ENCODE measurements at places on chromosomes 12 and 14. TPM values are rescaled to one million over a fixed set of nuclear protein-coding genes. Genes with fewer than 3 reads are reported as not detected.

CPNE6 gene
- 0.28 TPM for total RNA-seq

- DNase-seq = no peak
Measured at GRCh38 chr14:63543826-63544406, 739 bp upstream of the PPP2R5E start.

- peak; percentile 50 for DNase-seq
Measured at GRCh38 chr12:92363295-92364146, 217.9 kb upstream of the BTG1 start.

- no peak for DNase-seq
Measured at GRCh38 chr14:27243365-27243764, 645.5 kb upstream of the NOVA1 start.

KCNJ8 gene
- total RNA-seq = 2.4 TPM

- no peak for DNase-seq
Measured at GRCh38 chr12:131390412-131391334, 320.2 kb upstream of the SFSWAP start.

GRCh38 chr12:587132-588023, 75.9 kb downstream of the NINJ2 start:
- no peak for DNase-seq

SMIM41 gene
- not detected for total RNA-seq

DNA sequence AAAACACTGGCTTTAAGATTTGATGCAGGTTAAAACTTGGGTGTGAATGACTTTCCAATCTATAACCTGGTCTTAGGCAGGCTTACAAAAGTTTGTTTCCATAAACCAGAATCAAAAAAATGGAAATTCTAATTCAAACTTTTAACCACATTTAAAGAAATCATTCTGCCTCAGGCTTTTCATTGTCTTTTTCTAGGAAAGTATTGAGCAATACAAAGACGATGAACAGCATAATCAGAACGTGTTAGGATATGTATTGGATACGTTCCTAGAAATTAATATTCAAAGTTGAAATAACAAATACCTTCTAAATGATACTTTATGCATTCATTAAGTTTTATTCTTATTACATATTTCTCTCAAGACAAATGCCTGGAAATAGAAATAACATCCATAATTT, 172.9 kb downstream of the CEP128 start:
- DNase-seq = no peak

DNA sequence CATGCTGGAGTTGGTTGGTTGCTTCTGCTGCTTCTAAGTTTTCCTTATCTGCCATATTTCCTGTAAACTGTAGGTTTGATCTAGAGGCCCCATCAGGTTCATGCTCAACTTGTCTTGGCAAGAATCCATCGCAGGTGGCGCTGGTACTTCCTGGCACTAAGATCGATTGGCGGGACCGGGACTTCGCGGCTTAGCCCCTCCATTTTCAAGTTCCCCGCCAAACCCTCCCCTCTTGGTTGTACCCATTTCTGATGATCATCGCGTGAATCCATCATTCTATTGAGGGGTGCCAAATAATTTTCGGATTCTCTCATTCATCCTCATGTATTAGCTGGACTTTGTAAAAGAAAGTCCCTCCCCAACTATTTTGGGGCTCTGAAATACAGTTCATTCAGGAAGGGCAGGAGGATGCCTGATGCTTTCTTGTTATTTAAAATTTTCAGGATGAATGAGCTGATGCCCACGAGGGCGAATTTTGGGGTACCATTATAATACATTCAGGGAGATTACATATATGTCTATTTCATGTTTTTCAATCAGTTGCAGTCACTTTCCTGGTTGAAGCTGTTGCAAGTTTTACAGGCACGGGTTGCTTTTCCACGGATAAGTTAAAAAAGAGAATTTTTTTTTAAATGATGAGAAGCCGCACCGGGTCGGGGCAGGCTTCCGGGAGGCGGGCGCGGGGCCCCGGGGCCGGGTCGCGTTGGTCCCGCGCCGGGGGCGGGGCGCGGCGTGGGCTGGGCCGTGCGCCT, 395 bp upstream of the BRI3BP start:
- peak; percentile 86 for DNase-seq

- DNase-seq = peak; percentile 72
Measured at GRCh38 chr14:104795781-104796686, 486 bp upstream of the AKT1 start.

DNA sequence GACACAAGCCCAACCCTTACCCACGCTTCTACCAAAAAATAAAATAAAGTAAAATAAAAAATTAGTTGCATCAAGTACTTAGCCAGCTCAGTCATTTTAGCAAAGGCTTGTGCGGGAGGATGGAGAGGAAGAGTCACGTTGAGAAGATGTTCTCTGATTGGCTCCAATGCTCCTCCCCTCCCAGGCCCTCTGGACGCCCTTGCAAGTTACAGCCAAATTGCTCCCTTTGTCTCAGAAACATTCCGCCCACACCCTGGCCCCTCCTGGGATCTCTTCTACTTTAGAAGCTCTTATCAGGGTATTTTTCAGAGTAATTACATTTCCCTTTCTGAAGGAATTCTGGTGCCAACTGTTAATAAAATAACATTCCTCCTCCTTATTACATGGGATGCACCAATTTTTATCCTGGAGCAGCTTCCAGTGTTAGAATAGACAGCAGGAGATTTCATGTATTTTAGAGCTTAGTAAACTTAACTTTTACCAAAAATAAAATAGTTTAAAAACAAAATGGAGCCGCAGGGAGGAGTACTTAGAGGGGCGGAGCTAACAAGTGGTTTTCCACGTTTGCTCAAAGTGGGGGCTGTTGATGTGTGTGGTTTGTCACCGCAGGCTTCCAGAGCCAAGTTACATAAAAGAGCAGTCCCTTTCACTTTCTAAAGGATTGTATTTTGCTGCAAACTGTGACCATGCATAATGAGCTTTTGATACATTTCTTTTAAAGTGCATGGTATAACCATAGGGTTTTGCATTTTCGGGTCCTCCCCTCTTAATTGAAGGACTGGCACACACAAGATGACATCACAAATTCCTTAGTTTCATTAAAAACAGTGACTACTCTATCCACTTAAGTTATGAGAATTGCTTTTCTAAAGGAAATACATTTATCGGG, 71.7 kb upstream of the RAP1B start:
- peak; percentile 31 for DNase-seq

GRCh38 chr14:100608586-100609330, 21.5 kb upstream of the BEGAIN start:
- DNase-seq = no peak

FERMT2 gene
- total RNA-seq = 32.4 TPM

GRCh38 chr14:101179691-101180211, 276.2 kb upstream of the RTL1 start:
- no peak for DNase-seq

DNA sequence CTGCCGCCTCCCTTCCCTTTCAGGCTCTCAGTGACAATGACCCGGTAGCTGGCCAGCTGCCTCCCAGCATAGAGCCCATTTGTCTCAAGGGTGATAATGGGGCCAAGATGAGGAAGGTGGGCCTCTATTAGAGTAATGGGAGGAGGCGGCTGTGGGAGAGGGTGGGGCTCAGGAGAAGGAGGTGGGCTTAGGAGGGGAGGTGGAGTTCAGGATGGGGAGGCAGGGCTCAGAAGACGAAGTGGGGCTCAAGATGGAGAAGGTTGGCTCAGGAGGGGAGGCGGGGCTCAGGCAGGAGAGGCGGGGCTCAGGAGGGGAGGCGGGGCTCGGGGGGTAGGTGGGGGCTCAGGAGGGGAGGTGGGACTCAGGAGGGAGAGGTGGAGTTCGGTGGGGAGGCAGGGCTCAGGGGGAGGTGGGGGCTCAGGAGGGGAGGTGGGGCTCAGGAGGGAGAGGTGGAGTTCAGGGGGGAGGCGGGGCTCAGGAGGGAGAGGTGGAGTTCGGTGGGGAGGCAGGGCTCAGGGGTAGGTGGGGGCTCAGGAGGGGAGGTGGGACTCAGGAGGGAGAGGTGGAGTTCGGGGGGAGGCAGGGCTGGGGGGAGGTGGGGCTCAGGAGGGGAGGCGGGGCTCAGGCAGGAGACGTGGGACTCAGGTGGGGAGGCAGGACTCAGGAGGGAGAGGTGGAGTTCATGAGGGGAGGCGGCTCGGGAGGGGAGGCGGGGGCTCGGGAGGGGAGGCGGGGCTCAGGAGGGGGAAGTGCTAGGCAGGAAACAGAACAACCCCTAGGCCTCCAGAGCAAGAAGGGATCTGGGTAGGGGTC, 36.8 kb downstream of the IQSEC3 start:
- no peak for DNase-seq

DNA sequence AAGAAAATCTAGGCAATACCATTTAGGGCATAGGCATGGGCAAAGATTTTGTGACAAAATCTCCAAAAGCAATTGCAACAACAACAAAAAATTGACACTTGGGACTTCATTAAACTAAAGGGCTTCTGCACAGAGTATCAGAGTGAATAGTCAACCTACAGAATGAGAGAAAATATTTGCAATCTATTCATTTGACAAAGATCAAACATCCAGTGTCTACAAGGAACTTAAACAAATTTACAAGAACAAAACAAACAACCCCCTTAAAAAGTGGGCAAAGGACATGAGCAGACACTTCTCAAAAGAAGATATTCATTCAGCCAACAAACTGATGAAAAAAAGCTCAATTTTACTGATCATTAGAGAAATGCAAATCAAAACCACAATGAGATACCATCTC, 44.1 kb upstream of the PZP start:
- DNase-seq = no peak

GRCh38 chr12:87848248-87848868, 180.8 kb downstream of the C12orf50 start:
- DNase-seq = no peak

VRK1 gene
- total RNA-seq = 14.6 TPM

DNA sequence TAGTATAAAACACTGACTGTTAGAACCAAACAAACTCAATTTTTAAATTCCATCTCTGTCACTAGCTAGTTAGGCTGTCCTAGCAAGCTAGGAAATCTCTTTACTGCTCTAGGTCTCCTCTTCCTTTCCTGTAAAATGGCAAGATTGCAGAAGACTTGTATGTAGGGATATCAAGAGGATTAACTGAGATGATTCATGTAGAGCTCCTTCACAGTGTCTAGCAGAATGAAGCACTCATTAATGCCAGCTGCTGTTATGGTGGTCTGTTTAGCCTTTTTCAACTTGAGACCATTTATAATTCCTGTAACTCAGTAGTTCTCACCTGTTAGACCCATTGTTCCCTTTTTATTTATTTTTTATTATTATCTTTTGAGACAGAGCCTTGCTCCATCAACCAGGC, 67.8 kb upstream of the KCNH3 start:
- no peak for DNase-seq

AICDA gene
- total RNA-seq = not detected

GRCh38 chr14:89231426-89232113, 185.5 kb downstream of the FOXN3 start:
- DNase-seq = no peak

TAS2R50 gene
- 1.6 TPM for total RNA-seq

DNA sequence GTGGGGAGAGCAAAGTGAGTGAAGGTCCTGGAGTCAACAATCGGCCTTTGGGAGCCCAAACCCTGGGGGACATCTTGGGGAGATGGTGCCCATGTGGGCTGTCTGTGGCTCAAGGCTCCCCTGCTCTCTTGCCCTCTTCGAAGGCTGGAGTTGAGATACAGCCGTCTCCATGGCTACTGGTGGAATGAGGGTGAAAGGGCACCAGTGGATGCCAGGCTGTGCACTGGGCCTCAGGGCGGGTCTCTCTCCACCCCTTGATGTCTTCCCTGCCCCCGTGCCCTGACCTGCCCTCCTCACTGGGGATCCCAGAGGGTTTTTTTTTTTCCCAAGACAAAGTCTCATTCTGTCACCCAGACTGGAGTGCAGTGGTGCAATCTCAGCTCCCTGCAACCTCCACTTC, 2.0 kb upstream of the ANKRD9 start:
- peak; percentile 71 for DNase-seq

DNA sequence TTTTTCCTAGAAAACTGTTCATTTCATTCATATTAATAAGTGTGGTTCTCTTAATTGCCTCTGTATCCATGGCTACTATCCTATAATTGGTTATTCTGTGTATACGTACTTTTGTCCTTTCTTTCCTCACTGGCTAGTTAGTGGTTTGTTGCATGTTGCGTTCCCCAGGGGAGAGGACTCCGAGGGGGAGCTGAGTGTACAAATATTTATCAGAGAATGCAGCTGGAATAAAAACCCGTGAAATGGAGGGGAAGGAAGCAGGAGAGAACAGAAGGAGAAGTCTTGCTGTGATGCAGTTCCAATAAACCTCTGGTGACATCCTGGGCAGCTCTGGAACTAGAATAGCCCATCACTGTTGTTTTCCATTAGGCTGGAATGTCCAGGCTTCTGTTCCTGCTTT, 117.1 kb upstream of the RGS6 start:
- DNase-seq = no peak

SYCP3 gene
- 0.15 TPM for total RNA-seq

GRCh38 chr12:13362260-13362841, 165.8 kb downstream of the EMP1 start:
- DNase-seq = peak; percentile 69

GRCh38 chr12:26007566-26007965, 49.1 kb downstream of the RASSF8 start:
- no peak for DNase-seq

MYF5 gene
- total RNA-seq = not detected

GRCh38 chr12:93674386-93674785, 2.8 kb upstream of the CRADD start:
- no peak for DNase-seq

DNA sequence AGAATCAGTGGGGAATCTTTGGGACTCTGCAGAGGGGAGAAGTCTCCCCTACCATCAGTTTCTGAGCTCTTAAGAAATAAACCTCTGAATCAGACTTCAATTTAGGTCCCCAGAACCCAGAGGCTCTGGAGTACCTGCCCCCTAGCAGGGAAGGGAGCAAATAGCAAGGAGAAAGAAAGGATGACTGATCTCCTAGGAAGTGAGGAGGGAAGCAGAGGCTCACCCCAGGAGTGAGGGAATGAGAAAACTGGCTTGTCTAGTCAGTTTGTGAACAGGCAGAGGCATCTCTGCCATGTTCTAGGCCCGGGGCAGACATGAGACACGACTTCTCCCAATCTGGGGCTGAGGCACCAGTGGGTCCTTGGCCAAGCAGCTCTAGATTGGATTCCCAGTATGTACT, 24.3 kb upstream of the SMUG1 start:
- DNase-seq = no peak

DNA sequence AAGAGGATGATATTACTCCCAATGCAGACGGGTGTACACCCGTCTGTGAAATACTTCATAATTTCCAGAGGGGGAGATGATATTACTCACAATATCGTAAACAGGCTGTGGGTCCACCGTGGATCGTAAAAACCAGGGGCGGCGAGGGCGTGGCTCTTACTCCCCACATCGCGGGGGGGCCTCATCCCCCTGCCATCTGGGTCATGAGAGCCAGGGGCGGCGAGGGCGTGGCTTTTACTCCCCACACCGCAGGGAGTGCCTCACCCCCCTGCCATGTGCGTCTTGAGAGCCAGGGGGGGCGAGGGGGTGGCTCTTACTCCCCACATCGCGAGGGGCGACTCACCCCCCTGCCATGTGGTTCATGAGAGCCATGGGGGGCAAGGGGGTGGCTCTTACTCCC, 86.2 kb upstream of the GNG2 start:
- peak; percentile 15 for DNase-seq

- DNase-seq = no peak
Measured at GRCh38 chr12:5087831-5088554, 44.3 kb downstream of the KCNA5 start.

Data from left colon (tissue), 2 donors.